Globus pallidus (tissue), 1 donor: ENCODE measurements at places on chromosomes 12 and 14.

DNA sequence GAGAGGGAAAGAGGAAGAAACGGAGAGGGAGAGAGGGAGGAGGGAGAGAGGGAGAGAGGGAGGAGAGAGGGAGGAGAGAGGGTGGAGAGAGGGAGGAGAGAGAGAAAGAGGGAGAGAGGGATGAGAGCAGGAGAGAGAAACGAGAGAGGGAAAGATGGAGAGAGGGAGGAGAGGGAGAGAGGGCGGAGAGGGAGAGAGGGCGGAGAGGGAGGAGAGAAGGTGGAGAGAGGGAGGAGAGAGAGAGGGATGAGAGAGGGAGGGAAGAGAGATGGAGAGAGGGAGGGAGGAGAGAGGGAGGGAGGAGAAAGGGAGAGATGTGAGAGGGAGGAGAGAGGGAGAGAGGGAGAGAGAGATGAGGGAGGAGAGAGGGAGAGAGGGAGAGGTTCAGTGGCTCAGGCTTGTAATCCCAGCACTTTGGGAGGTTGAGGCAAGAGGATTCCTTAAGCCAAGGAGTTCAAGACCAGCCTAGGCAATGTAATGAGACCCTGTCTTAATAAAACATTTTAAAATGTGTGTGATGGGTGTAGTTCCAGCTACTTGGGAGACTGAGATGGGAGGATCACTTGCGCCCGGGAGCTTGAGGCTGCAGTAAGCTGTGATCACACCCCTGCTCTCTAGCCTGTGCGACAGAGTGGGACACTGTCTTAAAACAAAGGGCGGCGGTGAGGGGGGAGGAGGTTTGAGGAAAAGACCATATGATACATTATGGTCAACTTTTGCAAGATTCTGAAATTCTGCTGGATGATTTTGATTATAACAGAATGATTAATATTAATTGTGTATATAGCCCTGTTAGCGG is 21.3 kb upstream of the SNRPF start:
- DNase-seq, result no peak

DNA sequence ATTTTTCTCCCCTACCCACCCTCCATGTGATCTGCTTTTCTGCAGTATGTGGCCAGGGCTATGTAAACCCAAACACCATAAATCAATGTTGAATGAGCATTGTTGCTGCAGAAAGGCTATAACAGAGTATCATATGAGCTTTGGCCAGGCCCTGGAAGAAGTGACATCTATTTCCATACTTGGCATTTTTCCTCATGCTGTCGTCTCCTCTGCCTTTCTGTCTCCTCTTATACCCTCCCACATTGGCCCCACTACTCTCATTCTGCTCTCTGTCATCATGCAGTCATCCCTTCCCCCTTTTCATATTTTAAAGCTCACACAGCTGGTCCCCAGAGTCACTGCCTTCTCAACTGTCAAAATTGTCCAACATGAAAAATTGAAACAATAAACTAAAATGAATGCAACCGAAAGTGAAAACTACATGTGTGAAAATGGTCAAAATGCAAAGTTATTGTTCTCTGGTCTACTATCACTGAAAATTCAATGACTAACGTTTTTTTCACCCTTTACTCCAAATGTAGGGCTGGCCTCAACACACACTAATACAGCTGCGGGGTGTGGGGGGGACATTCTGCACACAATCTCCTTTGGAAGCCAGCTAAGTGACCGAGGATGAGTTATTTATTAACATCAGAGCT is 290.7 kb upstream of the TMPO start:
- DNase-seq, result no peak

GRCh38 chr14:101665478-101666078 is 95.9 kb upstream of the PPP2R5C start:
- no peak for DNase-seq

DNA sequence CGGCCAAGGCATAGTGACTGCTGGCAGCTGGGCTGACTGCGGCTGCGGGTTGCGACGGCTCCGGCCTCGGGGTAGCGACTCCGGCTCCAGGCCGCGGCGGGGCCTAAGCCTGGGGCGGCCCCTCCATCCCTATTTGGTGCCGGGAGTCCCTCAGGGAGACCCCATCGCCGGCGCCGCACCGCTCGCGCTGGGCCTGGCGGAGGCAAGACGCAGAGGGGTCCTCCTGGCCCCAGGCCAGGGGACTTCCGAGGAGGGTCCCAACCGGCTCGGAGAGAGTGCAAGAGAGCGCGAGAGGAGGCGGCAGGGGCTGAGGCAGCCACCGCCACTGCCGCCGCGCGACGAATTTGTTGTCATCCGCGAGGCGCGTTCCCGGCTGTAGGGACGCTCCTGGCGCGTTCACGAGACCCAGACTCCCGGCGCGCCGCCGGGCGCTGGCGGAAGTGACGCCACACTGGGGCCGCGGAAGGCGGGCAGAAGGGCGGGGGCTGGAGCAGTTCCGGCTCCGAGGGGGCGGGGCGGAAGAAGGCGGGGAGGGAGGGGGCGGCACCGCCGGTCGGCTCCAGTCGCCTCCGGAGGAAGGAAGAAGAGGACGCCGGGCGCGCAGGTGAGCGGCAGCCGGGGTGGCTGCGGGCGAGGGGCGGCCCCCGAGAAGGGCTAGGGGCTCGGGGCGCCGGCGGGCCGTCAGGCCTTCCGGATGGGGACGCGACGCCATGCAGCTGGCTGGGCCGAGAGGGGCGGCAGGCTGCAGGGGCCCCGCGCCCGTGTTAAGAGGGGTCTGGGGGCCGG is at the start of the genes ATG2B and GSKIP:
Gene ATG2B, minus strand, starts transcription at position 377 of the 786 bp plus-strand sequence. Its CDS starts 365 bp downstream, at position 12.
Gene GSKIP, plus strand, starts transcription at position 562 of the 786 bp plus-strand sequence. CDS start 18,722 bp downstream, outside the sequence.
- DNase-seq, result peak; percentile 92

DNA sequence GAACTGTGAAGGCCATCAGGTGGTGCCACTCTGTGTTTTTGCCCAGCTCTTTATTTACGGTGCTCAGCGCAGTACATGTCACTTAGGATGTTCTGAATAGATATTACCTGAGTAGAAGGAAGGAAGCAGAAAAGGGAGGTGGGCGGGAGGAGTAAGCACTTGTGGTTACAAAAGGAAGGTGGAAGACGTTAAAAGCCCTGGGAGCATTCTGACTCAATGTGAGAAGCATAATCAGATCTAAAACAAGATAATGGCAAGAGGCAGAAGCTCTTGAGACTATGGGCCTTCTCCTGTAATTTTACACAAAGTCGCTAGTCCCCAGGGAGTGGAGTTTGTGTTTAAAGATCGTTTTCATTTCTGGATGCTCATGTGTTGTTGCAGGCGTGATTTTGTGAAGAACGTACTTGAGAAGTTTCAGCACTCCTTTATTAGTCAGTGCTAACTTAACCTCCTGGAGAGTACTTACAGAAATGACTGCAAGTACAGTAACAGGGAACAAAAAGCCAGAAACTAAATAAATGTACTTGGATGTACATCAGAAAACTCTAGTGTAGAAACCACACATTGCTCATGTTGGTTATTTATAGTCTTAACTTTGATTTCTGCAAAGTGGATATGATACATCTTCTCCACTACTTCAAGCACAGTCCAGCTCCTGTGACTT is 1523.5 kb downstream of the AACS start:
- no peak for DNase-seq
